Sigmoid colon (tissue), 7 donors: ENCODE measurements at places on chromosomes 3 and 15. TPM values are rescaled to one million over a fixed set of nuclear protein-coding genes. Genes with fewer than 3 reads are reported as not detected.

The POPDC2 gene
- polyA plus RNA-seq, result 13.1 TPM

The BCHE gene
- 0.23 TPM for polyA plus RNA-seq

The TGM4 gene
- not detected for polyA plus RNA-seq

The CCDC39 gene
- 0.01 TPM for polyA plus RNA-seq

The GASK1A gene
- polyA plus RNA-seq, result 0.92 TPM

The GOLGA8S gene
- polyA plus RNA-seq, result 0.03 TPM

The CDCP1 gene
- polyA plus RNA-seq, result 35.2 TPM

The FANCD2OS gene
- polyA plus RNA-seq, result not detected

The TTC21A gene
- polyA plus RNA-seq, result 6.0 TPM

The LRRIQ4 gene
- not detected for polyA plus RNA-seq

The GPR27 gene
- polyA plus RNA-seq, result not detected

The CCRL2 gene
- 11.2 TPM for polyA plus RNA-seq

The ABHD5 gene
- polyA plus RNA-seq, result 16.9 TPM

GRCh38 chr15:42800731-42801474 lies 64.0 kb upstream of the CDAN1 start:
- no peak for DNase-seq

DNA sequence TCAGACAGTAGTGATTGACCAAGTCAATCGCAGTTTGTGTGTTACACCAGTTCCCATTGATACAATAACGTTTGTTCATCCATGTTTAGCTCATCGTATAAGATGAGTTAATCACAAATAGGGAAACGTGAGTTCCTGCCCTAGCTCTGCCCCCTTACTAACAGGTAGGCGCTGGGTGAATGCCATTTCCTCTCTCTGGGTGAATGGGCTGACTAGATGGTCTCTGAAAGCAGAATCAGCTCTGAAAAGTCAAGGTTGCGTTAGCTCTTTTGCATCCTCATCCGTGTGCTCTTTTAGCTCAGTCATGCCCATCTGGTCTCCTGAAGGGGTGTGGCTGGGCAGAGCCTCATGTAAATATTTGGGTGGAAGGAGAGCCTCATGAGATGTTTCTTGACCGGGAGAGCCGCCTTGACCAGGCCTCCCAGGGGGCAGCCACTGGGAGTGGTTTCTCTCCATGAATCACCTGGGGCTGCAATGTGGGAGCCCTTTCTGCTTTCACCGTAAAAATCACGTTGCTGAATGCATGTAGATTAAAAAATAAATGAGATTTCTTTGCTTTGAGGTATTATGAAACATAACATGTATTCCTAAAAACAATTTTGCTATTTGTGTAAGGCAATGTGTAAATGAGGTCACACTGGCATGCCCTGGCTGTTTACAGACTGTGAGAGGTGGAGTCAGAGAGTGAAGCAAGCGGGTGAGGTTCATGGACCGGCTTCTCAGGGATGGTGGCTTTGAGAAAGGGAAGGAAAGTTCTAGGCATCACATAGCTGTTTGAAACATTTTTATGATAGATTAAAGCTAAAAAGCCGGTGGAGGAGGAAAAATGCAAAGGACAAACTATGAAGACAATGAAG lies 108.4 kb upstream of the RASGRP1 start:
- no peak for DNase-seq

GRCh38 chr3:185084901-185085300 lies 68.0 kb downstream of the C3orf70 start:
- no peak for DNase-seq

DNA sequence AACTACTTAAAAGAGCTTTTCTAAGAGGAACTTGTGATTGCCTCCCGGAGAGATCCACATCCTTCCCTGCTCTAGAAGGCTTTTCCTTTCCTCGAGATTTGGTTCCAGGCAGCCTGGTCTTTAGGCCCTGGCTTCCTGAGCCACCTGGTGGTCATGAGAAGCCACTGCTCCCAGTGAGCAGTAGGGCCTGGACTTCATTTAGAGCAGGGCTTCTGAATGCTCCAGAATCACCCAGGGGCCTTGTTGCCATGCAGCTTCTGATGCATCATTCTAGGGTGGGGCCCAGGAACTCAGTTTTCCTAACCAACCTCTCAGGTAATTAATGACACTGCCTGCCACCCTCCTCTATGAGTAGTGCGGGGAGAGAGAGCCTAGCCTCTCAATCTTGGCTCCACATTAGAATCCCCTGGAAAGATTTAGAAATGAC lies 29.6 kb downstream of the PSMD6 start:
- DNase-seq, result peak; percentile 85

DNA sequence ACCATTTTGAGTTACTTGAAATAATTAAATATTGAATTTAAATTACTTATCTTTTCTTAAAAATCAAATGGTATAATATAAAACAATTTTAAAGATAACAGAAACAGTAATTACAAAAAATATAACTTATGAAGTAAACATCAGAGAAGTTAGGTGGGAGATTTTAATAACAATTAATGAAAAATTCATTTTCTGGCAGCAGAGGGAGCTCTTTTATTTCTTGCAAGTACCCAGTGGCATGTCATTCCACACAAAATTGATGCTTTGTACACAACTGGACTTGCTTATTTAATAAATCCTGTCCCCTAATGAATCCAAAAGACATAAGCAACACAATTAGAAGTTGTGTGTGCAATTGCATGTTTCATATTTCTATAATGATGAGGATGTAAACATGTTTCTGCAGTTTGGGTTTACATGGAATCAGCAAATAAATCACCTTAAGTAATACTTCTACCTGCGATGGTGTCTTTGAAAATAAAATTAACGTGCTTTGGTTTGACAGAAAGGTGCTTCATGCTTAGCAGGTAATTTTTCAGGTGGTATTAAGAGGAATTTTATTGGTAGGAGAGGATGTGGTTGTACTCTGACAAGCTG lies 861.3 kb downstream of the ZPLD1 start:
- no peak for DNase-seq

GRCh38 chr3:172601066-172601832 lies 78.0 kb upstream of the TNFSF10 start:
- no peak for DNase-seq

DNA sequence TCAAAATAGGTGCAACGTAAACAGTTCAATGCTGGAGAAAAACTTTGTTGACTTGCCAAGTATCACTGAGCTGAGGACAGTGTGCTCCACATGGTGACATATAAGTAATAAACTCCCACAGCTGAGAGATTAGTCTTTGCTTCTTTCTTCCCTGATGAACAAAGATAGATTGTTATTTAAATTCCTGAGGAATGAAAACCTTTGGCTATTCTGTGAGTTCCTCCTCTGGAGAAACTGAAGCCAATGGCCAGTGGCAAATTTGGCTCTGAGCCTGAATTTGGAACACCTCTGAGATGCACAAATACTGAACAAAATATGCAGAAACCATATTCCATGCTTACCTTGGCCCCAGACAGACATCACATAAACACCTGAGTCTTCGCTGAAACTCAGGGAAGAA lies 63.3 kb downstream of the RPL22L1 start:
- DNase-seq, result no peak

GRCh38 chr15:92909136-92909781 lies 9.1 kb downstream of the CHD2 start:
- no peak for DNase-seq

GRCh38 chr3:185316740-185317412 lies 46.1 kb upstream of the MAP3K13 start:
- DNase-seq, result no peak

GRCh38 chr15:40367371-40367685 lies 9.3 kb downstream of the DISP2 start:
- no peak for DNase-seq

GRCh38 chr3:115804713-115805119 lies 181.4 kb downstream of the GAP43 start:
- no peak for DNase-seq

DNA sequence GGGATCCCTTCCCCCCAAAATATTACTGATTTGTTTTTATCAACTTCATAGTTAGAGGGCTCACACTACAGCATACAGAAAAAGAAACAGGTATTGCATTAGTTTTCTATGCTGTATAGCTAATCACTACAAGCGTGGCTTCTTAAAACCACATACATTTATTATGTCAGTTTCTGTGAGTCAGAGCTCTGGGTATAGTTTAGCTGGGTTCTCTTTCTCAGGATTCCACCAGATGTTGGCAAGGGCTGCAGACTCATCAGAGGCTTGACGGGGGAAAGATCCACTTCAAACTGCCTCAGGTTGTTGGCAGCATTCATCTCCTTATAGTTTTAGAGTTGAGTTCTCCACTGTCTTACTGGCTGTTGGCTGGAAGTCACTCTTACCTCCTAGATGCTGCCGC lies 328.0 kb downstream of the NLGN1 start:
- DNase-seq, result no peak

GRCh38 chr3:108018552-108018951 lies 72.3 kb downstream of the CD47 start:
- DNase-seq, result no peak

- DNase-seq, result no peak
Observed at GRCh38 chr3:58900386-58900785, 149.4 kb downstream of the CFAP20DC start.

- DNase-seq, result no peak
Observed at GRCh38 chr15:28901987-28902745, 16.4 kb downstream of the APBA2 start.

- no peak for DNase-seq
Observed at GRCh38 chr3:197718891-197719290, 17.8 kb downstream of the RUBCN start.

DNA sequence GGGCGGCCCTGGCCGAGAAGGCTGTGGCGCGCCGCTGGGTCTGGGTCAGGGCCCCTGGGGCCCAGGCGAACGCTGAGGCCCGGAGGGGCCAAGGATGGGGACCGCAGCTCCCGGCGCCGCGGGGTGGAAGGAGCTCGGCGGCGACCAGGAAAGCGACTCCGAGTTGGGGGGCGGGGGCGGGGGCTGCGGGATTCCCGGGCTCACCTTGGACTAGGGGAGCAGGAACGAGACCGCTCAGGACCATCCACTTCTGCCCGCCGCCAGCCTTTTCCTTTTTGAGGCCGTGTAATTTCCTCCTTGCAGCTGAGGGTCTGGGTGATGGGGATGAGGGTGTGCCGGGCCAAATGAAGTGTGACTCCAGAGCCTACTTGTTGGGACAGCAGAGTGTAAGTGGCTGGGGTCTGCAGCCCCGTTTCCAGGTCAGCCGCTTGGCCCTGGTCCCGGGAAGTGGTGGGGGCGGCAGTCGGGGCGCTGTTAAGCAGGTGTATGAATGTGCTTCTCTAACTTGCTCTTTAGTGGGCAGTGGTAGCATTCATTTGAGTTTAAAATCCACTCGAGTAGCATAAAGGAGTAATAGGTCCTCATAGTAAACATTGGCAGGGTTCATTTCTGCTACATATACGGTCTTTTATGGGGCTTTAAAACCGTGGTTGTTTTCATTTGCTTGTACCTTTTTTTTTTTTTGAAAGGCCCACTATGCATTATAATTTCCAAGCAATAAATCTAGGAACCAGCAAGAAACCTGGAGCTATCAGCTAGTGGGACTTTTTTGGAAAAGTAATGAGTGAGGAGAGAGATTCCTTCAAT lies 717 bp downstream of the PXK start:
- peak; percentile 72 for DNase-seq

GRCh38 chr15:69031013-69032001 lies 16.8 kb downstream of the NOX5 start:
- no peak for DNase-seq

GRCh38 chr15:93520206-93520605 lies 431.2 kb upstream of the RGMA start:
- no peak for DNase-seq

GRCh38 chr3:58403513-58404109 lies 30.0 kb downstream of the PDHB start:
- DNase-seq, result no peak

GRCh38 chr15:76208084-76208785 lies 103.0 kb downstream of the ETFA start:
- peak; percentile 27 for DNase-seq

DNA sequence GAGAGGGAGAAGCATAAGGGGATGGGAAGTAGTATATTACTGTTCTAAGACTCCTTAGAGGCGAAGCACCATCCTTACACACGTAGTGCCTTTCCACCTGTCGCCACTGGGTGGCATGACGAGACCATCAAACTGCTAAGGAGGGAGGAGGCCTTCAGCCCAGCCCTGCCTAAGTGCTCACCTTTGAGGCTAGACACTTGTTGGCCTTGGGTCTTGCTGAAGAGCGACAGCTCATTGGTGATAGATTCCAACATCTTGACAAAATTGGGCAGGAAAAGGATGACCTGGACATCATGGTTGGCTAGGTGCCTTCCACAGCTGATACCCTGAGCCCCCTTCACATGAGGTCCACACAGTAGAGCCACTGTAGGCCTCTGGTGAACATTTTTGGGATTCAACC lies 19.6 kb downstream of the CLK3 start:
- DNase-seq, result no peak
